H9 (cell line): ENCODE measurements at places on chromosomes 5 and 9. TPM values are rescaled to one million over a fixed set of nuclear protein-coding genes. Genes with fewer than 3 reads are reported as not detected.

Gene SPINK13
- not detected in 2 replicates for total RNA-seq

Gene IER5L
- 1.0 and 1.3 TPM in 2 replicates for total RNA-seq

Gene PCDHA1
- total RNA-seq, result 0.44 and 0.61 TPM in 2 replicates

Gene PCDHAC2
- 4.8 and 5.4 TPM in 2 replicates for total RNA-seq
